ENCODE measurements at places on chromosomes 3 and 15.

GRCh38 chr3:188208516-188208981 lies 54.6 kb downstream of the LPP start:
- DNase-seq: no peak

GRCh38 chr3:7917443-7918151 lies 584.0 kb upstream of the LMCD1 start:
- DNase-seq: no peak

GRCh38 chr3:117545484-117545883 lies 835.9 kb downstream of the TUSC7 start:
- DNase-seq: no peak

GRCh38 chr3:190424478-190425439 lies 24.9 kb downstream of the TMEM207 start:
- no peak for DNase-seq

GRCh38 chr3:152365766-152366593 lies 97.3 kb downstream of the MBNL1 start:
- no peak for DNase-seq

DNA sequence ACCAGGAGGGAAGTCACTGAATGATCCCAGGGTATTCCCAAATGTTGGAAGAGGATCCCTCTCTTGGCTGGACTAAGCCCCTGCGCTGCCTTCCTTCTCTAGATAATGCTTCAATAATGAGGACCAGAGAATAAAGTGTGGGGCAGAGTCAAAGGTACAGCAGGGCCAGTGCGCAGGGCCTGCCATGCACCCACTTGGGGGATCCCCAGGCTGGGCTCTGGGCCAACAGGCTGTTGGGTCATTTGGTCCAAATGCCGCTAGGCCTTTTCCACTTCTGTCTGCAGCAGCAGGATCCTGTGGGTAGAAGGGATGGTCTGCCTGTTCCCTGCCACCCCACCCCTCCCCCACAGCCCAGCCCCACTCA lies 5.7 kb upstream of the CLK3 start:
- DNase-seq: no peak

DNA sequence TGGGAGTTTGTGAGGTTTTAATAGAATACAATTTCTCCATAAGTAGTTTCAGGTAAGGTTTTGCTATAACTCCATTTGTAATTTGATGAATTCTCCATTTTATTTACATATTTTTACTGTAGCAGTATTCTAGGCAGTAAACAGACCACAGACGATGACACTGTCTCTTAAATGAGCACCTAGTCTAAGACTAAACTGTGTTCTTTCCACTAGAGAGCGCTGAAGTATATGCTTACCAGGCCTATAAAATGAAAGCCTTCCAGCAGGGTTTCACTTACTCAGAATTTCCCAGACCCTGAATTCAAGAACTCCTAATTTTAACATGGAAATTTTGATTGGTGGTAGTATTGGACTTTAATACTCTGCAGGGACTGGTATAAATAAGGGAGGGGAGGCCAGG lies 41.6 kb downstream of the POLG start:
- no peak for DNase-seq

DNA sequence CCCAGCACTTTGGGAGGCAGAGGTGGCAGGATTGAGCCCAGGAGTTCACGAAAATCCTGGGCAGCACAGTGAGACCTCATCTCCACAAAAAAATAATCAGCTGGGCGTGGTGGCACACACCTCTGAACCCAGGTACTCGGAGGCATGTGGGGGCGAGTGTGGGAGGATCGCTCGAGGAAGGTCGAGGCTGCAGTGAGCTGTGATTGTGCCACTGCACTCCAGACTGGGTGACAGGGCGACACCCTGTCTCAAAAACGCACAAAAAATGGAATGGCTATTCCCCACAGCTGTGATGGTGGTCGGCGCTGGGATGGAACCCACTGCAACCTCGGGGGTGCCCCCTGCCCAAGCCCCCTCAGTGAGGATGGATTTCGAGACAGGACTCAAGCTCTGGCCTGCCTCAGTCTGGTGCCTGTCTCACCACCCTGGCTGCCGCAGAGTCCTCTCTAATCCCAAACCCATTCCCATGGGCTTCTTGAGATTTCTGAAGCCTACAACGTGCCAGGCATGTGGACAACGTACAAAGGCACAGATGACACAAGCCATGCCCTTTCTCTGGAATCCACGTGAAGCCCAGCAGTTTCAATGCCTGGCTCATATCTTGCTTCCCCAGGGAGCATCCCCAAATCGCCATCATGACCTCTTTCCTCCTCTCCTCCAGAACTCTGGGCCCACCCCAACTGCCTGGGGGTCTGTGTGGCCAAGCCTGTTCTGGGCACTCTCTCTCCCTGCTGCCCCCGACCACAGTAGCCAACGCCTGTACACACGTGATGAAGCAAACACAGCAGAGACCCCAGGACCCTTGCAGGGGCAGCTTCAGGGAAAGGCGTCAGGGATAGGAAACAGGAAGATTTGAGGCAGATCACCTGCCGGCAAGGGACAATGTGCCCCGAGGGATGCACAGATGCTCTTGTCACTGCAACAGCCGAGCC lies 32.4 kb downstream of the ADAMTS17 start:
- DNase-seq: no peak

- peak; percentile 44 for DNase-seq
Observed at GRCh38 chr3:14133876-14134275, 9.0 kb downstream of the TMEM43 start.

DNA sequence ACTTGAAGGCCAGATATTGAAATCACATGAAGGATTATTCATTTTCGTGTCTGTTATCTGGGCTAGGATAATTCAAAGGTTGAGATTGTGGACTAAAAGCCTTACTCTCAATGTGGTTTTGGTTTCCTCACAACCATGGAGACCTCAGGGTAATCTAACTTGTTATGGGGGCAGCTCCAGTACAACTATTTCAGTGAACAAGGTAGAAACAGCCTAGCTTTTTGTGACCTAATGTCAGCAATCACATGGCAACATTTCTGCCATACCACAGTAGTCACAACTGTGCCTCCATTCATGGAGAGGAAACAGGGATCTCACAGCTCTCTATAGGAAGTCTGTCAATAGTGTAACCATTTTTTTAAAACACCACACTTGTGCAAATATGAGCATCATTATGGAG lies 62.4 kb upstream of the RARB start:
- no peak for DNase-seq

DNA sequence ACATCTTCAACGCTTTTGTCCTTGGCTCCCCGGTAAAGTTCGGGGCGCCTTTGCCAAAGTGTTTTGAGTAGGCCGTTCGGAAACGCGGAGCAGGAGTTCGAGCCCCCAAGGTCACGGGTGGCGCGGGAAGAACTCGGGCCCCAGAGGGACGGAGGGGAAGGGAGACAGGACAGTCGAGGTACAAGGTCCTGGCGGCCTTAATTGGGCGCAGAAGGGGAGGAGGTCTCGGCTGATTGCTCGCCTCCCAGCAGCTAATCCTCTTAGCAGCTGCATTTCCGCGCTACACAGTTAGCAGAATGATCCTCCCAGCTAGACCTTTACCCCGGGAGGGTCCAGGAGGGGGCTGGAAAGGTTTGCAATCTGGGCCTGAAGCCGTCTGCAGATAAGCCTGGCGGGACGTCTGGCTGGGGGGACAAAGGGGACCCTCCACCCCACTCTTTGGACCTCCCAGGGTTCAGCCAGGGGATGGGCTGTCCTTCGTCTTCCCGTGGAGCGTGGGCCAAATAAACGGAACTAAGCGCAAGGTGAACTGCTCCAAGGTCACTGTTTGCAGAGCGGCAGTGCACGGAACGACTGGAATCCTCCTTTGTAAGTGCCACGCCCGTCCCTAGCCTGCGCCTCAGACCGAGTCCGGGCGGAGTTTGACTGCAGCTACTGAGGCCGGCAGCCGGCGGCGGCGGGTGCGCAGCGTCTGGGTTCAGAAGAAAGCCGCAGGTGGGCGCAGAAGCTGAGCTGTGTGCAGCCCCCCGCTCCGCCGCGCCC lies 7.2 kb downstream of the EOMES start:
- DNase-seq: peak; percentile 67

DNA sequence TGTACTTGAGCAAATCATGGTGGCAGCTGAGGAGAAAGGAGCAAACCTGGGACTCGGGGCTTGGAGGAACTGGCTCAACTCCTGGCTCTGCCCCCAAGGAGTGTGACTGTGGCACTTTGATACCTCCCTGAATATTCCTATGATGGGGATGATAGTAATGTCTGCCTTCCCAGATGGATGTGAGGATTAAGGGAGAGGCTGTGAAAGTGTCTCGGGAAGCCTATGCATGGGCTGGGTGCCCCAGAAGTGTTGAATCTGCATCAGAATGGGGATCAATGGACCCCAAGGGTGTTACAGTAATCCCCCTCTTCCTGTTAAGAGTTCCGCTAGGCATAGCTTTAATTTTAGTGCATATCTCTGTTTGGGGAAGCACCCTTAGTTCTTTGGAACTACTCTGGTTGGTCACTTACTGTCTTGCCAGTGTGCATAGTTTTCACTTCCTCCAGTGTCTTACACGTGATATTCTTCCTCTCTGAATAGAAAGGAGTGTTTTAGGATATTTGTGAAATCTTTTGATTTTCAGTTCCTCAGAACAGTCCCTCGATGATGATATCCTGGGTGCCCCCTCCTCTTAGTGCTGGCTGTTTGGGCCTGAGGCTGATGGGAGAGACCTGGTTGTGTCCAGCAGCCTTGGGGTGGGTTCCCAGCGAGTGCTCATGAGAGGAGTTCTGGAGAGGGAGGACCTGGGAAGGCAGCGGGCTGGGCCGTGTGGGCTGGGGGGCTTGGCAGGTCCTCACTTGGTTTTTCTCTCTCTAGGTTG lies 97.5 kb downstream of the CHDH start:
- no peak for DNase-seq

- no peak for DNase-seq
Observed at GRCh38 chr3:981156-981555, 111.7 kb upstream of the CNTN6 start.

GRCh38 chr3:11835028-11835639 lies 11.6 kb downstream of the TAMM41 start:
- no peak for DNase-seq

DNA sequence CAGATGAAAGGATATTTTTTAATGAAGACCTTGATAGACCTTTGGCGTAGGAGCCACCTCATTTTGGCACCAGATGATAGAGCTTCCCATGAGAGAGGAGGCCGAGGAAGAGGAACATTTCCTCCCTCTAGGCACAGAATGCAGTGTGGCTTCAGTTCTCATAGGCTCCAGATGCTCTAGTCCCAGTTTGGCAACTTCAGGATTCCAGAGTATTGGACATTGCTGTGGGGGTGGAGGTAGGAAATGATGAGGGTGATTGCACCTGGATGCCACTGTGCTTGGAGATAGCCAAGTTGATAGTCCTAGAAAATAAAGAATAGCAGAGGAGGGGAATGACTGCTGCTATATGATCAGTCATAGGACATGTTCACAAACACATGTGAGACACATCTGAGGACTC lies 58.3 kb upstream of the KY start:
- no peak for DNase-seq

DNA sequence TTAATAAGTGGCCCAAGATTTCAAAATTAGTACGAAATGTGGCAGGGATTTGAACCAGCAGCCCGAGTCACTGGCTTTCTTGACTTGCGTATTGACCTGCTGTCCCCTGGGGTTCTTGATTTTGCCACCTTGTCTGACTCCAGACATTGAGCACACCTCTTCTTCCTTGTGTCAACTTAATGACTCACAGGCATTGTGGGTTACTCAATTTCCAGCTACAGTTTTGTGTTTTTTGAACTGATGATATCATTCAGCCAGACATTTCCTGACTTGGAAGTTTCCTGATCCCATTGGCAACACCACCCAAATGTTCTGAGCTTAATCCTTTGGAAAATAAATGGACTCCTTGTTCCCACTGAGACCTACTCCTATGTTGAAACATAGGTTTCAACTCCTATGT lies 64.2 kb downstream of the MOBP start:
- DNase-seq: no peak

GRCh38 chr3:174098746-174099145 lies 701.2 kb downstream of the NLGN1 start:
- DNase-seq: no peak

- DNase-seq: no peak
Observed at GRCh38 chr3:23829242-23829934, 23.6 kb downstream of the UBE2E1 start.

DNA sequence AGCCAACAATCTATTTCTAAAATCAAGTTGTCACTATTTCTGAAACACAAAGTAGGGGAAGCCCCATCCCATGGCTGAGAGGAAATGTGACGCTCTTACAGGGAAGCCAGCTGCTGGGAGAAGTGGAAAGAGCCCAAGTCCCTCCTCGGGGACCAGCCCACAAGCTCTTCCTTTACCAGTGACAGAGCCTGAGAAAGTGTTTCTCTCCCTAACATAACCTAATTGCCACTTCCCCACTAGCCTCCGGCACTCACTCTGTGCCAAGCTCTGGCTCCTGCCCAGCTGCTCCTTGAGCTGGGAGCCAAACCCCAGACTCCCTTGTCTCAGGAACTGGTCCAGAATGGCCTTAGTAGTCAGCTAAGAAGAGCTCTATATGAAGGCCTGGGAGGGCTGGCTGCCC lies 42.9 kb downstream of the TNFAIP8L3 start:
- DNase-seq: no peak

GRCh38 chr15:35020974-35021373 lies 32.9 kb upstream of the ZNF770 start:
- DNase-seq: no peak

- DNase-seq: no peak
Observed at GRCh38 chr3:116432795-116433194, 12.5 kb downstream of the LSAMP start.

DNA sequence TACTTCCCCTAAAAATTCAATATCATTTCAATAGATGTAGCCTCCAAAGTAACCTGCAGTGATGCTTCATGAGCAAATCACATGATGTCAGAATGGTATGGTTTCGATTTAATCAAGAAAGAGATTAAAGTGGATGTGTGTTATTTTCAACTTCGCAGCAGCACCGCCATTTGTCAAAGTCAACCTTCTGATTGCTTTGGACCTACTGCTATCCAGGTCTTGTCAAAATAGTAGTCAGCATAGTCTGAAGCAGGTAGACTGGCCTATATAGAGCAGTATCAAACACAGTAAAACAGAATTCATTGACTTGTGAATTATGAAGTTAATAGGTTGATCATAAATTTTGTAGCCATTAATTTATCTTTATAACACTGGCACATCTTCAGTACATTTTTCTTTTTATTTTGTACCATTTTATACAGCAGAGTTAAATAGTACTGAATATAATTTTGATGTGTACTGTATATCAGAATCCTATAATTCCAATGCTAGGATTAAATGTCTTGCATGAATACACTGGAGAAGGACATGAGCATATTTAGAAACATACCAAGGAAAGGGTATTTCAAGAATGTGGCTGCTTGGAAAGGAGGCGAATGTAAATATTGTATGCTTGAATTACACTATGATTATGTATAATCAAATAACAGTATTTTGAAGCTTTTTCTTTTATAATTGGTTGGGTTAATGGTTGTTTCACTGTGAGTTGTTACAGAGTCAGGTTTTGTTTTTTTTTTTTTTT lies 79.6 kb downstream of the CDIN1 start:
- no peak for DNase-seq

DNA sequence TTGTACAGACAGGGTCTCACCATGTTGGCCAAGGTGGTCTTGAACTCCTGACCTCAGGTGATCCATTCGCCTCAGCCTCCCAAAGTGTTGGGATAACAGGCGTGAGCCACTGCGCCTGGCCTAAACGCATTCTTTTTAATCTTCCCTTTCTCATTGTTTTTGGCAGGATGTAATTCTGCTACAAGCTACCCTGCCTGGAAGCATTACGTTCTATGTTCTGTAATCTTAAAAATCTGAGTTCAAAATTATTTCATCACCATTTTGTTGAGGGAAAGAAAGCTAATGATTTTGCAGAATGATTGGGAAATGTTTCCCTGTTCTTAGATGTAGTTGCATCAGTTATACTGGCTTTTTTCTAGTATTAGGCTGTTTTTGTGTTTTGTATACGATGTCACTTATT lies 71.5 kb downstream of the RGMA start:
- DNase-seq: no peak

Measured in natural killer cell treated with Interleukin-12 subunit alpha and Interleukin-12 subunit beta and Interleukin-15 and Interleukin-18, amount 100 ng/mL, for 72 hours (primary cell).